Endothelial cell (in vitro differentiated cells): ENCODE measurements at places on chromosomes 5 and 9.

- no peak for DNase-seq
Observed at GRCh38 chr9:5596173-5596572, 32.7 kb upstream of the RIC1 start.

GRCh38 chr9:69899491-69899890 lies 78.9 kb downstream of the CFAP95 start:
- DNase-seq, result no peak

GRCh38 chr9:92377876-92378275 lies 26.5 kb downstream of the OGN start:
- DNase-seq, result no peak

GRCh38 chr5:170636801-170637477 lies 133.1 kb downstream of the KCNIP1 start:
- DNase-seq, result no peak

- no peak for DNase-seq
Observed at GRCh38 chr9:94672811-94673487, 33.6 kb upstream of the FBP1 start.

DNA sequence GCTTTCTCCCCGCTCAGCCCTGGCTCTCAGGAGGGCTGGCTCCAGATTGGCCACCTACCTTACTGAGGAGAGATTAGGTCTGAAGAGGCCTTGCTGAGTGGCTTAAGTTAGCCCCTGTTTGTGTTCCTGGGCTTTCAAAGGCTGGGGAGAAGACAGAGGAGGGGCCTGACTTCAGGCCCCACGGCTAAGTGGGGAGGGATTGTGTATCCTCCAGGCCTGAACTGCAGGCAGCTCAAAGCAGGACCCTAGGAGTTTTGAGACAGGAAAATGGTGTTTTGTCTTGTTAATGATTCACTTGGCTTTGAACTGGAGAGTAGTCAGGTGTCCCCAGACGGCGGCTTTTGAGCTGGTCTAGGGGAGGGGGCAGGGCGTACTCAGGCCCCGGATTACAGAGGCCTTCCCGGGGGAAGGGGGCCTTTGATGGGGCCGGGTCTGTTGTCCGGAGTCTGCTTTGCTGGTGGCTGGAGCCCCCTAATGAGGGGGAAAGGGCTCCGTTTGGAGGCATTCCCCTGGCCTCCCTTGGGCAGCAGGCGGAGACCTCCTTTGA lies 162.0 kb upstream of the SMIM23 start:
- DNase-seq, result no peak

GRCh38 chr5:72291601-72292000 lies 28.4 kb downstream of the MRPS27 start:
- DNase-seq, result no peak

GRCh38 chr5:150224483-150225027 lies 34.7 kb downstream of the SLC6A7 start:
- DNase-seq, result no peak

DNA sequence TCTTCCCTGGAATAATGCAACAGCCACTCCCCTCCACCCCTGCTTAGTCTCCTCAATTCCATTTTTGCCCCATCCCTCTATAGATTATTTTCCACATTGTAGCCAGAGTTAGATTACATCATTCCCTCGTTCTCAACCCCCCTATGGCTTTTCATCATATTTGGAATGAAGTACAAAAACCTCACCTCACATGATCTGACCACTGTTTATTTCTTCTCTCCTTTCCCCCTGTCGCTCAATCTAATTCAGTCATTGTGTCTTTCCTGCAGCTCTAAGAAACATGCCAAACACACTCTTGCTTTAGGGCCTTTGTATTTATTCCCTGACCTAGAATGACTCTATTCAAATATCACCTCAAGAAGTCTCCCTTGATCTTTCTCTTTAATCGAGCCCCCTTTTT lies 22.6 kb upstream of the HK3 start:
- no peak for DNase-seq

DNA sequence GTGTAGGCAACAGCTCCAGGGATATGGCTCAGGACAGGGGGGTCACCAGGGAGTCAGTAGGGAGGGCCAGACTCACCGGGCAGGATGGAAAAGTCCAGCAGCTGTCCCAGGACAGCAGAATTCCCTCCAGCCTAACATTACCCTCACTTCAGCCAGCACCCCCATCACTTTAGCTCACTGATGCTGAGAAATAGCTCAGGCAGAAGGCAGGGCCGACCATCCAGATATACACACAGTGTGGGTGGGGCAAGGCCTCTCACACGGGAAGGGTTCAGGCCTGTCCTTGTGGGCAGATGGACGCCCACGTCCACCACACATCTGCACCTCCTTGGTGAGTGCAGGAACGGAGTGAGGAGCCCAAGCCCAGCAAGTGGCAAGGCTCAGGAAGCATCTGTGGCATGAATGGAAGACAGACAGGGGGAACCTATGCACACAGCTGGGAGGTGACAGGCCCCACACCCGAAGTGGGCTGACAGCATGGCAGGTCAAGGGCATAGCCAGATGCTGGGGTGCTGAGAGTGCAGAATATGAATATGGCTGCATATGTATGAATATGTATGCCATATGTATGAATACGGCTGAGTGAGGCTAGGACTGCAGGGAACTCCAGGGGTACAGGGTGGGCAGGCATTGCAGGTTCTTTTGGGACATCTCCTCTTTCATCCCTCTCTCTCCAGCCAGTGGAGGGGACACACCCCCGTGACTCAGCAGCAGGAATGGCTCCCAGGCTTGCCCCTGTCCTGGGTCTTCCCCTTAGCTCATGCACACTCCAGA lies 17.0 kb downstream of the BICD2 start:
- no peak for DNase-seq

- no peak for DNase-seq
Observed at GRCh38 chr9:129921905-129922304, 86.6 kb downstream of the USP20 start.

- DNase-seq, result no peak
Observed at GRCh38 chr9:130204341-130204740, 32.1 kb downstream of the NCS1 start.

DNA sequence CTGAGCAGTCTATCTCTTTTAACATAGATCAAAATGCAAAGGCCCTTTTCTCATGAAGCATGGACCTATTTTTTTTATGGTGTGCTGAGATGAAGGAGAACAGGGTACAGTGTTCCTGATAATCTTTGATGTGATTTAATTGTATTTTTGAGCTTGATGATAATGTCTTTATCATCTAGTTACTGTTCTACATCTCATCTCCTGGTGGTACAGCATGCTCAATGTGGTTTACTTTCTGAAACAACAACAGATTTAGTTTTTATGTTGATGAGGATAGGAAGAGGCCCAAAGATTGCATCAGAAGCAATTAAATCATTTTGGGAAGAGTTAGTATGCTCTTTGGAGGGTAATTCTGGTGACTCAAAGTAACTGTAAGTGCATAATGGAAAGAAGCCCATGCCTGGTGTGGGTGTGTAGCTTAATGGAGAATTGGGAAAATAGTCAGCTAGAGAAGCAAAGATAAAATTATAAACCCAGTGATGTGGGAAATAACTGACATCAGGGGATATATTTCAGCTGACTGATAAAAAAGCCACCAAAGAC lies 123.0 kb upstream of the KCNN2 start:
- no peak for DNase-seq

- DNase-seq, result no peak
Observed at GRCh38 chr5:14216372-14216771, 73.2 kb downstream of the TRIO start.

GRCh38 chr9:137804908-137805630 lies 72.5 kb upstream of the CACNA1B start:
- no peak for DNase-seq

GRCh38 chr9:8534828-8535227 lies 735.2 kb upstream of the DMAC1 start:
- no peak for DNase-seq

- no peak for DNase-seq
Observed at GRCh38 chr5:133807348-133807747, 161.1 kb downstream of the C5orf15 start.

DNA sequence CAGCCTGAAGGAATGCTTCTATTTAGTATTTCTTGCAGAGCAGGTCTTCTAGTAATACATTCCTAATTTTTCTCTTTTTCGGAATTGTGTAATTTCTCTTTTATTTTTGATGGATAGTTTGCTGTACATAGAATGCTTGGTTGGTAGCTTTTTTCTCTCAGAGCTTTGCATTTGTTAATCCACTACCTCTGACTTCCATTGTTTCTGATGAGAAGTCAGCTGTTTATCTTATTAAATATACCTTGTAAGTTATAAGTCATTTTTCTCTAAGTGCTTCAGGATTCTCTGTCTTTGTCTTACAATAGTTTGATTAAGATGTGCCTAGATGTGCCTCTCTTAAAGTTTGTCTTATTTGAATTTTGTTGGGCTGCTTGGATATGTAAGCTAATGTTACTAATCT lies 101.9 kb downstream of the HTR1A start:
- DNase-seq, result no peak

GRCh38 chr5:10935536-10935935 lies 174.5 kb upstream of the DAP start:
- no peak for DNase-seq
